Left cardiac atrium (tissue), 4 donors: ENCODE measurements at places on chromosomes 12 and 14.

GRCh38 chr12:98085046-98085755 is 430.2 kb upstream of the TMPO start:
- DNase-seq: no peak

GRCh38 chr12:2641761-2642160 is 153.0 kb upstream of the FKBP4 start:
- DNase-seq: no peak

GRCh38 chr12:23488130-23488529 is 461.3 kb downstream of the SOX5 start:
- DNase-seq: no peak

- DNase-seq: no peak
These were observed 319.6 kb upstream of the RTL1 start for GRCh38 chr14:101223127-101223526.
